T-helper 2 cell treated with Interferon-gamma antibody and Interleukin-4, amounts not matched to agents 5 μg/mL and 100 μg/mL, for 36 hours (primary cell): ENCODE measurements at places on chromosomes 1 and 21.

- peak; percentile 82 for DNase-seq
These were observed 22.7 kb upstream of the PIK3CD start for GRCh38 chr1:9628541-9629444.

- DNase-seq = no peak
These were observed 270.0 kb upstream of the ZRANB2 start for GRCh38 chr1:71350805-71351204.

- no peak for DNase-seq
These were observed 141.5 kb upstream of the VAMP3 start for GRCh38 chr1:7629465-7630195.

GRCh38 chr1:156643049-156643777 is 1.3 kb downstream of the BCAN start:
- DNase-seq = no peak

GRCh38 chr1:207036865-207037264 is 4.3 kb upstream of the C1orf116 start:
- DNase-seq = no peak

GRCh38 chr1:96520579-96520947 is 201.0 kb upstream of the PTBP2 start:
- no peak for DNase-seq

- DNase-seq = no peak
These were observed 40.8 kb upstream of the TP53BP2 start for GRCh38 chr1:223886516-223886921.

DNA sequence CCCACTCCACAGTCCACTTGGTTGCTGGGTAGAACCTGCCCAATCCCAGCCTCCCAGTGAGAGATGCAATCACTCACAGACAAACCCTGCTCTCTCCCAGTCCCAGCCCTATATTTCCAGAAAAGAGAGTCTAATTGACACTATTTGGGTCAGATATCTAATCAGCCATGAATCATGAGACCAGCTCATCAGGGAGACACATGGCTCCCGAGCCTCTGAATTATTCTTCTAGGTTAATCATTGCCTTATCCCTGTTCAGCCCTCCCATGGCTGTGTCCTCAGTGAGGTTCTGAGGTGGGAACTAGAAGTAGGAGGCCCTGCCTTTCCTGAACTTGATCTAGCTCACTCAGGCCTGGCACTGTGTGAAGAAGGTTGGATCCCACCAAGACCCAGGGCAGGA is 49.9 kb upstream of the ZC3H12A start:
- no peak for DNase-seq

GRCh38 chr1:147129116-147129873 is 43.0 kb downstream of the PRKAB2 start:
- DNase-seq = no peak

DNA sequence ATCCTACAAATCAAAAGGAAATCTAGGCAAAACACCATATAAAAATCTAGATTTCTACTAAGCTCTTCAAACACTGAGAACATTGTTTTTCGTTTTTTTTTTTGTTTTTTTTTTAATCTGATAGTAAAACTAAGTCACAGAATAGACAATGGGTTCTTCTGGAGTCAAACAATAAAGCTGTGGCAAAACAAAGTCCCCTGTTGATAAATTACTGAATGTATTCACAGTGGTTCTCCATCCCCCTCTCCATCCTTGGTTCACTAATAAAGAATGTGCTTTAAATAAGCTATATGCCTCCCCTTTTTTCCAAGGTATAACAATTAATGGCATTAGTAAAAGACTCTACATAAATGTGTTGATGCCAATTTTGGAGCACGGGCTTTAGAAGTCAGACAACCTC is 16.7 kb upstream of the ATP1B1 start:
- no peak for DNase-seq

- DNase-seq = no peak
These were observed 1.1 kb downstream of the TAS1R3 start for GRCh38 chr1:1332031-1332755.

- peak; percentile 21 for DNase-seq
These were observed 74.1 kb upstream of the JUN start for GRCh38 chr1:58857680-58858673.

GRCh38 chr1:248807067-248807737 is 18.5 kb downstream of the SH3BP5L start:
- no peak for DNase-seq

- DNase-seq = no peak
These were observed 54.8 kb upstream of the CNTN2 start for GRCh38 chr1:204988196-204988595.

DNA sequence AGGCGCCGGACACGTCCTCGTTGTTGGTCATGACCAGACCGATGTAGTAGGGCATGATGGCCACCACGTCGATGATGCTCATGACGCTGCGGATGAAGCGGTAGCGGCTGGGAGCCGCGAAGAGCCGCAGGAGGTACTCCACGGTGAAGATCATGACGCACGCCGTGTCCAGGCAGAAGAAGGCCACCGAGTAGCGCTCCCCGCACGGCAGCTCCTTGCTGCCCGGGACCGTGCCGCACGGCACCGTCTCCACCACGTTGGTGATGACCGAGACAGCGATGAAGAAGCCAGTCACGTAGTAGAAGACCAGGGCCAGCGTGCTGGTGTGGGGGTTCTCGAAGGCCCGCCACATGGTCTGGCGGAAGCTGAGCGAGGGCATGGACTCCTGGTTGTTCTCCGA is 7.6 kb downstream of the KCND3 start:
- no peak for DNase-seq

GRCh38 chr1:27934818-27935549 is at the start of gene SMPDL3B:
SMPDL3B (plus strand) TSS chr1:27935000; CDS start chr1:27935184, 184 bp downstream.
- DNase-seq = no peak

DNA sequence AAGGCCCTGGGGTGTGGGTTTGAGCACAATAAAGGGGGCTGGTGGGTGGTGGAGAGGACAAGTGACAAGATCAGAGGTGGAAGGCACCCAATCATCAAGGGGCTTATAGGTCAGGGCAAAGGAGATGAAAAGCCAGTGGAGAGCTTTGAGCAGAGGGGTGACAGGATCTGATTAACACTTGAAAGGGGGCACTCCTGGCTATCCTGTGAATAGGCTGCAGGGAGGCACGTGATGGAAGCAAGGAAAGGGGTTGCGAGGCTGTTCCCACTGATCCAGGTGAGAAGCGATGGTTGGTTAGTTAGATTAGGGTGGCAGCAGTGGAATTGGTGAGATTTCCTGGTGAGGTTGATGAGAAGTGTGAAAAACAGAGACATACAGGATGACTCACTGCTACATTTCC is 80.6 kb downstream of the WLS start:
- no peak for DNase-seq

DNA sequence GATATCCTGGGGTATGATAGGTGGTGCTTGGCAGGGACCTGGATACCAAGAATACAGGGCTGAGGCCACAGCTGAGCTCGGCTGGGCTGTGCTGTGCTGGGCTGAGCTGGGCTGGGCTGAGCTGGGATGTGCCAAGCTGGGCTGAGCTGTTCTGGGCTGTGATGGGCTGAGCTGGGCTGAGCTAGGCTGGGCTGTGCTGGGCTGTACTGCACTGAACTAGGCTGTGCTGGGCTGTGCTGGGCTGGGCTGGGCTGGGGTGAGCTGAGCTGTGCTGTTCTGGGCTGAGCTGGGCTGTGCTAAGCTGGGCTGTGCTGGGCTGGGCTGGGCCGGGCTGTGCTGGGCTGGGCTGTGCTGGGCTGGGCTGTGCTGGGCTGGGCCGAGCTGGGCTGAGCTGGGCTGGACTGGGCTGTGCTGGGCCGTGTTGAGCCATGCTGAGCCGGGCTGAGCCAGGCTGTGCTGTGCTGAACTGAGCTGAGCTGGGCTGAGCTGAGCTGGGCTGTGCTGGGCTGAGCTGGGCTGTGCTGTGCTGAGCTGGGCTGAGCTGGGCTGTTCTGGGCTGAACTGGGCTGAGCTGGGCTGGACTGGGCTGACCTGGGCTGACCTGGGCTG is 94.7 kb upstream of the ACTRT2 start:
- DNase-seq = no peak

GRCh38 chr1:154301582-154301981 is 19.3 kb upstream of the AQP10 start:
- DNase-seq = no peak

DNA sequence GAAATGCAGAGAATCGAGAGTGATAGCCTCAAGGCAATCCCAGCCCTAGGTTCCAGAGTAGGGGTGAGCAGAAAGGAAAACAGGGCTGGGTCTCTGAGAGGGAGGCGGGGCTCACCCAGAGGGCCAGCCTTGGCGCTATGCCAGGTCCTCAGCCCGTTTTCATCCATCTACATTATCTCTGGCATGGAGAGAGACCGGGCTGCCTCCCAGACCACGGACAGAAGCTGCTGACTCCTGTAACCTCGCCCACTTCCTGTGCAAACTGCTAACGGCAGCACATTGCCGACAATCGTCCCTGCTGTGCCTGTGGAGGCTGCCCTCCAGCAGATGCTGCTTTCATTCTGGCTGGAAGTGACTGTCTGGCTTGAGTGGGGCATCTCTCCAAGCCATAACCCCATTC is 569.1 kb downstream of the NPHP4 start:
- peak; percentile 5 for DNase-seq

DNA sequence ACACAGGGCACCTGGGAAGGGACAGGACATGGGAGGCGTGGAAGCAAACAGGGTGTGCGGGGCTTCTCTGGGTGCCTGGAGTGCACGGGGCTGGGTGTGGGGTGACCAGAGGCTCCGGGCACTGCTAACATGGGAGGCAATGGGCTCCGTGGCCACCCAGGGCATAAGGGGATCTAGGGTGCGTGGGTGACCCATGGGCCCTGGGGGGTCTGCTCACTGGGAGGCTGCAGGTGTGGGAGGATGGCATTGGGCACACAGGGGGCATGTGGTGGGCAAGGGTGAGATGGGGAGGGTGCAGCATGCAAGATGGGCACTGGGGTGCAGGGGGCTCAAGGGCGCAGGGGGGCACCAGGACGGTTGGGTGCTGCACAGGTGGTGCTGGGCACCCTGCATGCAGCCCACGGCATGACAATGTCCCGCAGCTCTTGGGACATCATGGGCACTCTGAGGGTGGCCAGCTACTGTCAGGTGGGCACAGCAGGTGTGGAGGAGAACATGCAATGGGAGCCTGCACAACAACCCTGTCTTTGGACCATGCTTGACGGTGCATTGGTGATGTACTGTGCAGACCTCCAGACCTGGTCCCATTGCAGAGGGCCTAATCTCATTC is 15.1 kb downstream of the TRIM11 start:
- no peak for DNase-seq

GRCh38 chr1:41776891-41777441 is 141.8 kb downstream of the HIVEP3 start:
- DNase-seq = no peak

GRCh38 chr21:44459712-44460440 is 4.6 kb downstream of the LRRC3 start:
- no peak for DNase-seq

GRCh38 chr1:93876244-93876643 is 2.8 kb downstream of the DNTTIP2 start:
- DNase-seq = no peak

GRCh38 chr1:13813398-13814012 is 113.5 kb downstream of the PRDM2 start:
- DNase-seq = peak; percentile 26

GRCh38 chr1:243482141-243483022 is 226.5 kb downstream of the SDCCAG8 start:
- no peak for DNase-seq
